ENCODE measurements at places on chromosomes 12 and 14. TPM values are rescaled to one million over a fixed set of nuclear protein-coding genes. Genes with fewer than 3 reads are reported as not detected.
A peak's percentile ranks its signal among the peaks of the same experiment; 100 is the strongest.

DNA sequence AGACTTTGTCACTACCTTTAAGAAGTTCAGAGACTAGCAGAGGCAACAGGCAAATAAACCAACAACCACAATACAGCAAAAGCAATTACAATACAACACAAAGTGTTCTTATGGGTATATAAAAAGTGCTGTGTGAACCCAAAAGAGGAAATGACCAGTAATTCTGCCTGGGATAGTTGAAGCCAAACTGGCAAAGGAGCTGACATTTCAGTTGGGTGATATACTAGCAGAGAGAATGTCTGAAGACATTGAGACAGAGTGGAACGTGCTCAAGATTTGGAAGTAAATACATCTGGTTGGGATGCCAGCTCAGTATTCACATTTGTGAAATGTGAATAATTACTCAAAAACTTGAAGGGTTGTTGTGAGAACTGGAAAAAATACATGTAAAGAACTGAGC lies 80.6 kb upstream of the GTF2A1 start:
- no peak for DNase-seq

DNA sequence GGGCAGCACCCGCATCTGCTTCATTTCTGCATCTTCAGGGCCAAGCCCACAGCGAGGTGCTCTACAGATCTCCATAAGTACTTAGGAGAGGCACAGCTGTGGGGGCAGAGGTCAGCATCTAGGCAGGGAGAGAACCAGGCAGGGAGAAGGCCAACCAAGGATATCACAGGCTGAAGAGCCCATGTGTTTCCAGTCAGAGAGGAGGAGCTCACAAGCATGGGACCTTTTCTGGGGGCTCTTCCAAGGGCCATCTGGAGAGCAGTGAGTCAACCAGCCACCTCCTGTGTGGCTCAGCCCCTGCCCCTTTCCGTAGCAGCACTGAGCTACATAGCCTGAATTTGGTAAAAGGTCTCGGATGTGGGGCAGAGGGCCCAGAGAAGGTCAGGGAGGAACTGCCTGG lies 78.5 kb downstream of the ARL6IP4 start:
- DNase-seq = no peak

DNA sequence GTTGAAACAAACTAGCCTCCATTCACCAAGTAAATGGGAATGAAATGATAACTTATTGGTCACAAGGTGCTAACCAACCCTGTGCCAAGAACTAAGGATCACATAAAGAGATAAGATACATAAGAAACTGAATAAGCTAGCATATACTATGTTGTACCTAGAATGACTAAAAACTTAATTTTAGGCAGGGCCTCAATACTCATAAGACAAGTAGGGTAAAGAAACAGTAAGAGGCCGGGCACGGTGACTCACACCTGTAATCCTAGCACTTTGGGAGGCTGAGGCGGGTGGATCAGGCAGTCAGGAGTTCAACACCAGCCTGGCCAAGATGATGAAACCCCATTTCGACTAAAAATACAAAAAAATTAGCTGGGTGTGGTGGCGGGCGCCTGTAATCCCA lies 17.7 kb downstream of the GDF11 start:
- no peak for DNase-seq

GRCh38 chr12:43028826-43029225 lies 439.3 kb upstream of the PRICKLE1 start:
- no peak for DNase-seq

DNA sequence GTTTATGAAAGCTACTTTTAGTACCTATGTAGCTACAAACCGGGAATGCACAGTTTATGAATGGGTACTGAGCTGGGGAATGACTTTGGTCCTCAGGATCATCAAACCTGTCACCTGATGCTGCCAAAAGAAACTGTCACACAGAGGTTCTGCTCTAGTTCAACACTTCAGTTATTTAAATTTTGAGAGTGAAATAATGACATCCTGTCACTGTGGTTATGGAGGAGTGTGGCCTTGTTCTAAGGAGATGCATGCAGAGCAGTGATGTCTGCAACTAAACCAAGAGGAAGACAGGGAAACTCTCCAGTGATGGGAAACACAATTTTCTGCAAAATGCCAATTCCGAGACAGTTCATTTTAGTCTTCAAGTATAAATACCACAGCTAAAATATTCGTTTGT lies 4.8 kb upstream of the AEBP2 start:
- DNase-seq = peak; percentile 46

BHLHE41 gene
- not detected for total RNA-seq

- no peak for DNase-seq
Observed at GRCh38 chr12:123912415-123913380, 59.9 kb downstream of the CCDC92 start.

FAIM2 gene
- total RNA-seq = 0.23 TPM

Measured in activated CD8-positive, alpha-beta T cell treated with anti-CD3 and anti-CD28 coated beads, Interleukin-2, amount 10 ng/mL, durations not matched to agents 7 days and 5 days (primary cell).